Stimulated activated CD4-positive, alpha-beta T cell treated with anti-CD3 and anti-CD28 coated beads, Interleukin-12 subunit alpha, Interleukin-12 subunit beta, amount 100 ng/mL, for 4 hours (primary cell): ENCODE measurements at places on chromosomes 6 and 20.
A peak's percentile ranks its signal among the peaks of the same experiment; 100 is the strongest.

DNA sequence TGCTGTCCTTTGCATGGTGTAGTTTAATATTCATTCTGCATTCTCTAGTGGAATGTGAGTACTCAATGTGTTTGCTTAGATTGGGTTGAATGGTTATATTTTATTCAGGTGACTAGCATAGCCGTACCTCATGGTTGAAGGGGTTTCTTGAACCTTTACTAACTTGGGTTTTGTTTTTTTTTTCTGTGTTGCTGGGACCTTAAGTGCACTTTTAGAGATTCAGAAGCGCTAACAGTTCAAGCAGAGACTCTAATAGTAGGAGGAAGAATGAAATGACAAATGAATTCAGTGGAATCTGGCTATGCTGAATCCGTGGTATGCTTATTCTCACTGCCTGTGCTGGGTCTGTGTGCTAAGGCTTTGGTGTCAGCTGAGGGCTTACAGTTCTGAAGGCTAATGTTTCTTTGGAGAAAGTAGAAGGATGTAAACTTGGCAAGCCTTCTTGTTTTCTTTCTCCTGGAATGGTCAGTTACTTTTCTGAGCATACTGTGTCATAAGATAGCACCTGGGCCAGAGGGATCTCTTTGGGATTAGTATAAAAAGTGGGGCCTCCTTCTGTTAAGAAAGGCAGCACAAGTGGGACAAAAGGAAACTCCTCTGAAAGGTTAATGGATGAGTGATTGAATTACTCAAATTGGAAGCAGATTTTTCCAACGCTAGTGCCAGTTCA, 28.7 kb downstream of the RNF144B start:
- DNase-seq, result no peak

DNA sequence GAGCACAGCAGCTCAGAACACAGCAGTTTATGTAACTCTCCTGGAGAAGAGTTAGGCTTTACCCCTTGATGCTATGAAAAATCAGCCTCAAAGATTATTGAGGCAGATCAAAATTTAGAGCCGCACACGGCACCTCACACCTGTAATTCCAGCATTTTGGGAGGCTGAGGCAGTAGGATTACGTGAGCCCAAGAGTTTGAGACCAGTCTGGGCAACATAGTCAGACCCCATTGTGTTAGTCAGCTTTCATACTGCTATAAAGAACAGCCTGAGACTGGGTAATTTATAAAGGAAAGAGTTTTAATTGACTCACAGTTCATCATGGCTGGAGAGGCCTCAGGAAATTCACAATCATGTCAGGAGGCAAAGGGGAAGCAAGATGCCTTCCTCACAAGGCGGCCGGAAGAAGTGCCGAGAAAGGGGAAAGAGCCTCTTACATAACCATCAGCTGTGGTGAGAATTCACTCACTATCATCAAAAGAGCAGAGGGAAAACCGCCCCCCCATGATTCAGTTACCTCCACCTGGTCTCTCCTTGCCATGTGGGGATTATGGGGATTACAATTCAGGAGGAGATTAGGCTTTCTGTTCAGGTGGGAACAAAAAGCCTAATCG, 87.7 kb downstream of the SGK1 start:
- no peak for DNase-seq

GRCh38 chr6:29850011-29850553, 22.5 kb downstream of the HLA-G start:
- DNase-seq, result no peak

DNA sequence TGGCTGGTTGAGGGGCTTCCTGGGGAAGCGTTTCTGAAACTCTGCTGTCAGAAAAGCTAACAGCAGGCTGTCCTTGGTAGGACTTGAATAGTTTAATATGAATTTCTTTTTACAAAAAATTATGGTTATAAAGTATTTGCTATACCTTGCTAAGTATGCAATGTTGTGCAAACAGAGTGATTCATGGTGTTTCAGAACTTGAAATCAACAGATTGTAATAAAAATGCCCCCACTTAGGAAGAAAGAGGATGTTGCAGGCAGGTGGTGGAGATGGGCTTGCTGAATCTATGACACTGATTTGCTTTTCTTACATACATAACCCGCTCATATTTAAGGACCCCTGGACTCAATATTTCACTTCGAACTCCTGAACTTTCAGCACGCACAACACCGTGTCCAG, 211.6 kb downstream of the THBS2 start:
- DNase-seq, result no peak

DNA sequence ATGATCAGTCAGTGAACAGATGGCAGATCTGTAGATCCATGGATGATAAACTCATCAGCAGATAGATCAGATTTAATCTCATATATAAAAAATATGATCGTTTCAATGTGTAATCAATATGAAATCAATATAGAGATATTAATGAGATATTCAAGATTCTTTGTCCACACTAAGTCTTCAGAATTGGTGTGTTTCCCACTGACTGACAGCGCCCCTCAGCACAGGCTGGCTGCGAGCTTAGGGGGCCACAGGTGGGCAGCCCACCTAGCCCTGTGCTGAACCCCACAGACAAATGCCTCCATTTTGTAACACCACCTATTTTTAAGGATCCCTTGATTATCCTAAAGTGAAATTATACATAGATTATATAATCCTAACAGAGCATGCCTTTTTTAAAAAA, 32.3 kb downstream of the FRMD1 start:
- DNase-seq, result no peak

DNA sequence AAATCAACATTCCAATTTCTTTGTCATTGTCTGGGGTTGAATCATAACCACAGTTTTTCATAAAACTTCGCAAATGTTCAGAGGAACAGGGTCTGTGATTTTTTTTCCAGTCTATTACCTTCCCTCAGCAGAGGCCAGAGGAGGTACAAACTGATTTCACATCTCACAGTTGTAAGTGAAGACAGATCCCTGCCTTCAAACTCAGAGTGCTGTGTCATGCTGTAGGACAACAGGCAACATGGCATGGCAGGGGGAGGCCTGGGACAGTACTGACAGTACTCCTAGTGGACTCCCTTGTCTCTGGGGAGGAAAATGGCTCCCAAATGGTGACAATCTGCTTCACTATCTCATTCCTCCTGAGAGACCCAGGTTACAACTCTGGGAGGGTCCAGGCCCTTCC, 308.6 kb downstream of the CDC5L start:
- DNase-seq, result no peak

GRCh38 chr6:158655569-158656450, 6.0 kb downstream of the SYTL3 start:
- no peak for DNase-seq

GRCh38 chr20:50995506-50995905, 27.4 kb downstream of the KCNG1 start:
- DNase-seq, result no peak

GRCh38 chr6:47749757-47750156, 32.1 kb upstream of the OPN5 start:
- no peak for DNase-seq

GRCh38 chr20:40650707-40651106, 38.3 kb downstream of the MAFB start:
- DNase-seq, result no peak

DNA sequence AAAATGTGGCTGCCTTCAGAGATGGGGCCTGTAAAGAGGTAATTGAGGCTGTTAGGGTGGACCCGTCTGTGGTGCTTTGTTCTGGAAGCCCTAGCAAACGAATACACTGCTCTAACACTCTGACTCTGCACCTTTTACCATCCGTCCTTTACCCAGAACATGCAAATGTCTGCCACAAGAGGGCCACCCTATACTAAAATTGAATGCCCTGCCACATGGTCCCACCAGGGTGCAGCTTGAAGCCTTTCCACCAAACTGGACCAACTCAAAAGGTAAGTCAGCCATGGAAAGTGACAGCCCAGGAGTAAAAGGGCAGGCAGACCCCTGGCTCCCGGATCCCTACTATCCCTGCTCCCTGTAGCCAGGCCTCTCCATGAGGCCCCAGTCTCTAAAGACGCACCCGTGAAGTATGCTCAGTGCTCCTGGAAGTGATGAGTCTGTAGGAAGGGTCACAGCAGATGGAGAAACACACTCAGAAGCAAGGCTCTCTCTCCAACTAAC, 5.8 kb upstream of the BFSP1 start:
- DNase-seq, result peak; percentile 43

- DNase-seq, result no peak
These were observed 7.4 kb downstream of the ECT2L start for GRCh38 chr6:138803331-138803730.

- no peak for DNase-seq
These were observed 2.2 kb downstream of the ADISSP start for GRCh38 chr20:3765171-3765882.

DNA sequence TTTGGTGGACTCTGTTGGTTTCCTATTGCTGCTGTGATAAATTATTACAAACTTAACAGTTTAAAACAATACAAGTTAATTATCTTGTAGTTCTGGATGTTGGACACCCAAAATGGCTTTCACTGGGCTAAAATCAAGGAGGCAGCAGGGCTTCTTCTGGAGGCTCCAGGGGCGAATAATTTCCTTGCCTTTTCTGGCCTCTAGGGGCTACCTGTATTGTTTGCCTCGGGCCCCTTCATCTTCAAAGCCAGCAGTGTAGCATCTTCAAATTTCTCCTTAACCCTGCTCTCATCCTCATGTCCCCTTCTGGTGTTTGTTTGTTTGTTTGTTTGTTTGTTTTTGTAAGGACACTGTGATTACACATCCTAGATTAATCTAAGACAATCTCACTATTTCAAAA, 60.5 kb upstream of the ANKEF1 start:
- DNase-seq, result no peak

DNA sequence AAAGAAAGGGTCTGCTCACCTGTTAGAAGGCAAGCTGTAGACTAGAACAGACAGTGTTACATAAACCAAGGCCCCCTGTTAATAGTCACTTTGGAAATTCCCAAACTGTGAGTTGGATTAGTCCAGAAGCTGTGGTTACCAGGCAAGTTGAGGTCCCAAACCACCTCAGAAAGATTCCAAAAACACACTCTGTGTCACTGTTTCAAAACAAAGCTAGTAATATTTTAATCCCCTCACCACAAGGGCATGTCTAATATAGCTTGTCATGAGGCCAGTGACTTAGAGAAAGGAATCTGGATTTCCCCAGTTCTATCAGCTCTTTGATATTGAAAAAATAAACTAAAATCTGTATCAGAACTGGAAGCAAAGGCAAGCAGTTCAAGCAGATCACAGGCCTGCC, 244.6 kb downstream of the HAO1 start:
- DNase-seq, result no peak

GRCh38 chr6:131733376-131734016, 22.7 kb upstream of the CTAGE9 start:
- no peak for DNase-seq

- DNase-seq, result peak; percentile 46
These were observed at the start of gene DDR1 for GRCh38 chr6:30883685-30884520. Gene DDR1 (plus strand): TSS chr6:30884519. CDS start chr6:30888730, 4,211 bp downstream.

GRCh38 chr6:37243816-37244370, 13.7 kb upstream of the TBC1D22B start:
- no peak for DNase-seq

- DNase-seq, result no peak
These were observed 10.6 kb upstream of the SASH1 start for GRCh38 chr6:148332088-148332487.

GRCh38 chr6:73108949-73109348, 116.3 kb downstream of the KHDC1L start:
- DNase-seq, result no peak

DNA sequence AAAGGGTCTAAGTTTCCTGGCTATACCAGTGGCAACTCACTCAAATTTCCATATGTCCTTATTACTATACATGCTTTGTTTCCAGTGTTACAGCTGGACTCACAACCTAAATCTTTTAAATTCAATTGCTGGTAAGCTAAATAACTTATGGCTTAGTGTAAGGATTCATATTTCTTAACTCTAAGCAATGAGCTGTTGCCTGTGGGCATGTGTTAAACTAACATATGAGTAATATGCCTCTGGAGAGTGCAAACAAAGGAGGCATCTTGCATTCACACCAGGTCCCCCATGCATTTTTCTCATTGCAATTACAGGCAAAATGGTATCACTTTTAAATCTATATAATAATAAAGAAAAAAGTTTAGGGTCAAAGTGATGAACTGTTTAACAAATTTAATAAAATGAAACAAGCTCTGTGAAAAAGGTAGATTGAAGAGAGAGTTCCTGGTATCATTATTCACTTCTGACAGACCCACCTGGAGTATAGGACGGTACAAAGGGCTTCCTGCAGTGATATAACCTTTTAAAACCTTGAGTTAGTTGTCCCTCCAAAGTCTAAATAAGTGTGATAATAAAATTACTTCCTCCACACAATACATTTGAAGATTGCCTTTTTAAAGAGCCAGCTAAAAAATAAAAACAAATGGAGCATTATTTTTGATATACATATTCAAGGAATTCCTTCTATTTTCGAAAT, 57.6 kb upstream of the HMGCLL1 start:
- DNase-seq, result no peak

- no peak for DNase-seq
These were observed 350.7 kb downstream of the KHDRBS2 start for GRCh38 chr6:61935242-61935846.

GRCh38 chr6:63492476-63492875, 79.8 kb upstream of the LOC128125822 start:
- DNase-seq, result no peak

DNA sequence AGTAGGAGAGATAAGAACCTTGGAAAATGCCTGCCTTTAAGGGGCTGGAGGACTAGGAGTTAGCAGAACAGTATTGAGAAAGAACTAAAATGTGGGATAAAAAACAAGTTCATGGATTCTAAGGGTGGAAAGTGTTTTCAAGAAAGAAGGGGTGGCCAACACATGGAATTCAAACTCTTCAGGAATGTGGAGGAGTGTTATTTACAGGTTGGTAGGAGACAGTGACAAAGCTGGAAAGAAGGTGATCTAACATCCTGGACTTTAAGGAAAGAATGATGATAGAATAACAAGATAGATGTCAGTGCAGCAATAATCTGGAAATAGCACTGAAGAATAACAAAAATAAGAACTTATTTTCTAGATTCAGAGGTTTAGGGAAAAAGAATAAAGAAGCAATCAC, 54.0 kb upstream of the TNFRSF21 start:
- DNase-seq, result no peak

DNA sequence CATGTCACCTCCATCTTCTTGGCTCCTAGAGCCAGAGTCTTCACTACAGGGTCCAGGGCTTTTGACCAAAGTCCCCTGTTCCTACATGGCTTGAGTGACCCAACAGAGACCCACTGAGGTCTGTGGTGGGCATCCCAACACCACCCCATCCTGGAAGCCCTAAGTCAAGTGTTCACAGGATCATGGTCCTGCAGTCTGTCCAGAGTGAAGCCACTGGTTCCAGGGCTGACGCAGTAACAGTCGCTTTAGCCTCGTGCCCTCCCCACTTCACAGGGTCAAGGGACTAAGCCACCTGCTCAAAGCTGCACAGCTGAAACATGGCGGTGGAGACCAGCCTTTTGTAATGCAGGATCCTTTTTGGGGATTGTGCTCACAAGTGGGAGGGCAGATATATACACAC, 133.9 kb downstream of the JPH2 start:
- no peak for DNase-seq
